ENCODE measurements at places on chromosomes 1 and 21.

DNA sequence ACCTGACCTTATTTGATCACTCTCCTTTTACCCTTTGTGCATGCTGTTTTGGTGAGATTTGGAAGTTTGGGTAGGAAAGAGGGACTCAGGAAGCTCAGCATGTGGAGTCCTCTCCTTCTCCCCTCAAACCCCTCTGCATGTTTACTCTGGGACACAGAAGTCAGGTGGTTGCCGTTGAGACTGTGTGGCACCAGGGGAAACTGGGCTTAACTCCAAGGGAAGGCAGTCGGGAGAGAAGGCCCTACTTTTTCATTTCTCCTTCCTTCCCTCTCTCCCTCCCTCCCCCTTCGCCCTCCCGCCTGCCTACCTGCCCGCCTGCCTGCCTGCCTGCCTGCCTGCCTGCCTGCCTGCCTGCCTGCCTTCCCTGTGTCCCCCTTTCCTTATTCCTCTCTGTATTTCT lies 34.8 kb upstream of the TTC22 start:
- no peak for DNase-seq

DNA sequence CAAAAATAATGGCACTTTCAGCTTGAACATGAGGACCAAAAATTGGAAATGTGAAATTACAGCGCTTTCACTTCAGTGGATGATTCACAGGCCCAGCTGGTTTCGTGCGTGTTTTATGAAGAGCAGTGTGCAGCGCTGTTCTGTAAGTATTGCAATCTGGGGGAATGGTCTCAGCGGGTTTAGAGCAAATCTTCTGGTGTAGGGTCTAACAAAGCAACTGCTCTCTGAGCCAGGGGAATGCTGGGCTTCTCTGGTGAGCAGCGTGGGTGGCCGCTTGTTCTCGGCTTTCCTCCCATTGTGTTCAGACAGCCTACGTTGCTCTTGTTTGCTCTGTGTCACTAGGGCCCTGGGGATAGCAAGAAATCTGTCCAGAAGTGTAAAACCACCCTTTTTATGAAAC lies 42.4 kb upstream of the GADD45A start:
- DNase-seq, result no peak

DNA sequence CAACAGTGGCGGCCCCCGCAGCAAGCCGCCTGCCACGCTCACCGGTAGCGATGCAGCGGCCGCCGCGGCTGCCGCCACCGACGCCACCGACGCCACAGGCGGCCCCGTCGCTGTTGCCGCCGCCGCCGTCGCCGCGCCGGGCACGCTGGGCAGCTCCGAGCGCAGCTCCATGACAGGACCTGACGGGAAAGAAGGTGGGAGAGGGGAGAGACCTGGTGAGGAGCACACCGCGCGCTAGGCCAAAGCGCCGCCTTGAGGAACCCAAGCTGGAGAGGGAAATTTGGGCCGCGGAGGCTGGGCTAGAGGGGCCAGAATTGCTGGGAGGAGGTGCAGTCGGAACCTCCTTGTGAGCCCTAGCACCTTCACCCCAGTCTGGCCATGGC lies 1.9 kb downstream of the DMRTA2 start:
- DNase-seq, result no peak

- no peak for DNase-seq
These were observed 33.9 kb downstream of the DNAJC6 start for GRCh38 chr1:65343286-65343685.

DNA sequence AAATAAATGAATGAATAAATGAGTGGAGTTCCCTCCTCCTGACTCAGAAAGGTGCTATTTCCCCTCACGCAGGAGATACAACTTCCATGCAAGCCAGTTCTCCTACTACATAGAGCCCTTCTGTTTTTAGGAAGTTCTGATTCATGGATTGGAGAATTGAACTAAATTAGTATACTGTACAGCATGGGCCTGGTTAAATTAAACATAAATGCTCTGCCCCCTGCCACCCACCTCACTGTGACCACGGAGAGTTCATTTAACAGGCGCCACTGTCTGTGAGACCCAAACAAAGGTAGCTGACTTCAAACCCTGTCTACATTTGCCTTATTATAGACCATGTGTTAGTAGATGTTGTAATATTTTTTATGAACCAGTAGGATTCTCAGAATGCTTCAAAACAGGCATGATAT lies 9.1 kb upstream of the IRF2BP2 start:
- DNase-seq, result no peak

DNA sequence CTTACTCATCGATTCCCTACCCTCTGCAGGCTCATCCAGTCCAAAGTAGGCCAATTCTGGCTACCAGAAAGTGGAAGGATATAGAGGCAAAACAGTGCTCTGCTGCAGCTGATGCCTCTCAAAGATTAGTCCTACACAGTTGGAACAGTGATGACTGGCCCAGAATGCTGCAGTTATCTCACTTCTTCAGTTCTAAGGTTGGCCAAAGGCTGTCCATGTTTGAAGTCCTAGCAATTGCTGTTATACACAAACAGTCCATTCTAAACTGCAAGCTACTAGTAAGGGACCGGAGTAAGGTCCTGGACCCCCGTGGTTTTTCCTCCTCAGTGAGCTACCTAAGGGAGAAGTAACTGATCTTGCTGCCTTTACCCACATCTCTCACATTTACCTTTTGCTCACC lies 129.1 kb upstream of the NRIP1 start:
- peak; percentile 18 for DNase-seq

DNA sequence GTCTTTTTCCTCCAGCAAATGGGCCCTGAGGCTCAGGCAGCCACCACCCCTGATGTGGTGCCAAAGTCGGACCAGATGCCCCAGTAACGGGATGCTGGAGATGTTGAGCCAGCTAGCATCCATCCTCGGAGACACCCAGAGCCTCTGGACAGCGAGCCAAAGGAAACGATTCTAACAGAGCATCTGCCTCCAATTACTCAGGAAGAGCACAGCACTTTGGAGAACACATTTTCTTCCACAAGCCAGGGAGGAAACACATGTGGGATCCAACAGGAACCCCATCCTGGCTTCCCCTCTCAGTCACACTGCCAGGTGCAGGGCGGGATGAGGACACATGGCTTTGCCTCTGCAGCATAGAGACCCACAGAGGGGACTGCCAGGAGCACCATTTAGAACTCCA lies 44.9 kb downstream of the C1orf198 start:
- DNase-seq, result no peak

- no peak for DNase-seq
These were observed 125.3 kb upstream of the CACYBP start for GRCh38 chr1:174874331-174875053.

- no peak for DNase-seq
These were observed 359.8 kb downstream of the LTN1 start for GRCh38 chr21:28632755-28633408.

- DNase-seq, result no peak
These were observed 8.1 kb upstream of the STMN1 start for GRCh38 chr1:25914074-25914995.

GRCh38 chr1:91555821-91556531 lies 55.3 kb downstream of the CDC7 start:
- peak; percentile 44 for DNase-seq

All from K562 (cell line).